Stimulated activated CD8-positive, alpha-beta memory T cell treated with anti-CD3 and anti-CD28 coated beads, Interleukin-4, amount 100 ng/mL, for 4 hours (primary cell): ENCODE measurements at places on chromosomes 5 and 9.
A peak's percentile ranks its signal among the peaks of the same experiment; 100 is the strongest.

DNA sequence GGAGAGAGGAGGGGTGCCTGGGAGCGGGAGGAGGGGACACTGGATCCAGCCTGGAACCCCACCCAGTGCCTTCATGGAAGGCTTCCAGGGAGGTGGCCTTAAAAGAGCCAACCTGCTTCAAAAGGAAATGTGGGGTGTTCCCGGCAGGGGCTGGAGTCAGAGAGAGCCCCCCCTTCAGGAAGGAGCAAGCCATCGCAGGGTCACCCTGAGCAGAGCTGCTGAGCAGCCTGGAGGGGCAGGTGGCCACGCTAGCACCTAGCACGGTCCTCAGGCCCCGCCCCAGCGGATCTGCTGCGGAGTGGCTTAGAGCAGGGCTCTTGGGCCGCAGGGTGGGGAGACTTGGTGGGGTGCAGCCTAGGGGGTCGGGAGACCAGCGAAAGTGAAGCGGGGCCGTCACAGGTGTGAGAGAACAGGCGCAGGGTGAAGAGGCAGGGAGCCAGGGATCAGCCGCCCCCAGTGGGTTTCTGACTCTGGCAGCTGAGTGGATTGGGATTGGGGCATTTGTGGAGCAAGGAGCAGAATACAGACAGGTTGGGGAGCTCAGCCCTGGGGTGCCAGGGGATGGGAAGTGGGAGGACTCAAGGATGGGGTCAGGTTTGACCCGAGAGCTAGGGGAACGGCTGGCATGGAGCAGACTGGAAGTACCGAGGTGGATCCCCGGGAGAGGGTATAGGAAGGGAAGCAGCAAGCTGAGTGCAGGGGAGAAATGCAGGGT, 1.5 kb downstream of the LCN2 start:
- no peak for DNase-seq

DNA sequence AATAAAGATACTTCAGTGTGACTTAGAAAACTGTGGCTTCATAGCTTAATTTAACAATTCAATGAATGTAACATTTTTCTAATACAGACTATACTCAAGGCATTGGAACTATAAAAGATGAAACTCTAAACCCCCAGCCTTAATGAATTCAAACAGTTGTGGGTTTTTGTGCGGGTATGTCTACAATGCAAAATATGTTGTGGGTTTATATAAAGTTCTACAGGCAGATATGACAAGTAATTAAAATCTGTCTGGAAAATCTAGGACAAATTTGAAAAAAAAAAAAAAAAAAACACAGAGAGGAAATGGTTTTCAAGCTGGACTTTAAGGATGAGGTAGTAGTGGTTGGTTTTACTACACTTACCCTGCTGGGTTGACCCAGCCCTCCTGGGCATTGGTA, 467.5 kb upstream of the TLE4 start:
- DNase-seq = no peak

DNA sequence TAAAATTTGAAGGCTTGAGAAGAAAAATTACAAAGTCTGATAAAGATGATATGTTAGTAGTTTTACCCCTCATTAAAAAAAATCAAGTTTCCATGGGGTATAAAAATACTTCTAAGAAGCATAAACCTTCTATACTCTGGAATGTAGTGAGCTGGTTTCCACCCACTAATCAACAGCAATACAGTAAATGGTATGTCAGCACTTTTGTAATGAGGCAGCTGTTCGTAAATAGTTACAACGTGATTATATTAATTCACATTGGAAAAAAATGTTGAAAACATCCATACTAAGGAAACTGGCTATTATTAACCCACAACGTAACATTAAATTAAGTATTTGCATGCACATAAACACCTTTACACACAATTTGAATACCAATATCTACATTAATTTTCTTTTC, 283.1 kb upstream of the FAM174A start:
- DNase-seq = no peak

- DNase-seq = no peak
Observed at GRCh38 chr5:125607018-125607417, 816.2 kb upstream of the GRAMD2B start.

DNA sequence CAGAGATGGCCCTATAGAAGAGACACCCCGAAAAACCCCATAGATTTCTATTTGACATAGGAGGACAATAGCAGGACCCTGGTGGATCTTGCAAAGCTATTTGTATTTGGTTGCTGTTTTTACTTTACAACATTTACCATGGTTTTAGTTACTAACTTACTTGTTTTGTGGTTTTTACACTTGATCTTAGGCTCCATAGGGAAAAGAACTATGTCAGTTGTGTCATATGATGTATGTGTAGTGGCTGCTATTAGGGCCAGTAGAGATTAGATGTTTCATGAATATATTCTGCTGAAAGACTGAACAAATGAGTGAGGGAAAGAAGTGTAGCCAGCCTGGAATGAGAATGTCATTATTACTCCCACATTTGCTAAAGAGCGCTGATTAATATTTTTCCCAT, 388.1 kb downstream of the SEMA5A start:
- DNase-seq = no peak

- peak; percentile 38 for DNase-seq
Observed at GRCh38 chr9:112037281-112038016, 137.6 kb downstream of the SUSD1 start.

- no peak for DNase-seq
Observed at GRCh38 chr9:93959739-93960154, 4.6 kb upstream of the BARX1 start.

DNA sequence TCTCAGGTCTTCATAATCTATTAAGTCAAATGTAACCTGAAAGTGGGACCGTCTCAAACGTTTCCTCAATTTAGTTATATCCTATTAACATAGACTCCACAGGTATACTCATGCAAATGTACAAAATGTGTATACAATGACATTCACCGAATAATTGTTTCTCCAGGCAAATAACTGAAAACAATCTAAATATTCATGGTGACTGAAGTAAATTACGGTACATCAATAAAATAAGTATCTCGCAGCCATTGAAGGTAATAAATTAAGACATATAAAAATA, 482 bp downstream of the IARS1 start:
- DNase-seq = no peak

GRCh38 chr5:121681229-121681855, 170.3 kb upstream of the FTMT start:
- no peak for DNase-seq

- DNase-seq = no peak
Observed at GRCh38 chr9:33129886-33130881, 37.0 kb downstream of the B4GALT1 start.

DNA sequence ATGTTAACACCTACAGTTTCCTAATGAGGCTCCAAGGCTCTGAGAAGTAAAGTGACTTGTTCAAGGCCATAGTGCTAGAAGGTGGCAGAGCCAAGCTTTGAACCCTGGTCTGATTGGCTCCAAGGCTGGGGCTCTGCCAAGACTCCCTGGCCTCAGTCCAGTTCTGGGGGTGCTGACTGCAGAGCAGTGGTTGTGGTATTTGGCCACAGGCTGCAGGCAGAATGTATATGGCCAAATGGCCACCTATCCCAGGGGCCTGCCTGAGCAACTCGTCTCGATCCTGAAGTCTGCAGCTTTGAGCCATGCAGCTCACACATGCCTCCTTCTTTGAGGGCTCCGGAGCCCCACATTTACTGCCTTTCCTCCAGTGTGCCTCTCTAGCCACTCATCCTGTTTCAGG, 9.7 kb upstream of the NEK6 start:
- DNase-seq = no peak

DNA sequence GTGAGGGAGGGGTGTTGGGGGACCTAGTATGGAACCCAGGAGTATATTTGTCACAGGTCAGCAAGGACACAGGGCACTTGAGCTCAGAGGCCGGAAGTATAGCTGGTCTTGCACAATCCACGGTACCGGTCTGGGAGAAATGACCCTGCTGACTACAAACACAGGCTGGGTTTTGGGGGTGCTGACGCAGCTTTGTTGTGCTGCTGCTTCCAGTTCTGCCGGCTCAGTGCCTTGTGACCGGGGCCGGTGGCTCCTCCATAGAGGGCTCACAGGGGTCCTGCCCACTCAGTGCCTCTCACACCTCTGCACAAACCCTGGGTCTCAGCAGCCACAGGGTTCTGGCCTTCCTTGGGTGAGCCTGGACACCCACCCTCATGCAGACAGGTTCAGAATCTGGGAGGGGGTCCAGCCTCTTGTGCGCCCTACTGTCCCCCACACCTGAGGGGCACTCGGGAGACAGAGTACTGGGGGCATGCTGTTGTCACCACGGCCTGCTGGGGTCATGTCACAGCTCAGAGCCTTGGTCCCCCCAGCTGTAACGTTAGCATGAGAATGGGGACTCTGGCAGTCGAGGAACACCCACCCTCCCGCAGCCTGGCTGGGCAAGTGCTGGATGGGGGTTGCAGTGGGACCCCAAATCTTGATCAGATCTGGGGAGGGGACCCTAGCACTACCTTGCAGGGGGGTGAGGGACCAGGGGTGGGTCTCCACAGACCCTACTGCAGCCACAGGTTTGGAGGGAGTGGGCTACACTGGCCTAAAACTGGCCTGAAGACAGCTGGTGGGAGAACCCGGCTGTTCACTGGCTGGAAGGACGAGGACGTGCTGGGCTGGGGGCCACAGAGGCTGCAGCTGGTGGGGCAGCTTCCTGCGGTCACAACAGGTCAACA, 17.7 kb downstream of the NINJ1 start:
- DNase-seq = no peak

GRCh38 chr5:20254748-20255147, 266.7 kb upstream of the CDH18 start:
- DNase-seq = no peak

DNA sequence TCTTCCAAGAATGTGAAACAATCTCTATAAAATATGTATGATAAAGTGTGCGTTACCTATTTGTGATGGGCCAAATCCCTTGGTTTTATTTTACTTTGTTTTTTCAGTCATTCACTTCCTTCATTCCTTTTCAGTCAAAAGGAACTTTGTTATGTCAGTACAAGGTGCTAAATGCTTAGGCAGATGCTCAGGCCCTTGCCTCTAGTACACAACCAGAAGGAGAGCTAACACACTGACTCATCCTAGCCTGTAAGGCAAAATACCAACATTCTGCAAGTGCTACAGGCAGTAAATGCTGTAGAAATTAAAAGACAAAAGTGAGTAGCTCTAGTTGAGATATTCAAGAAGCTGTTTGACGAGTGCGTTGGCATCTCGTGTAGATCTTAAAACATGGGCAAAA, 49.4 kb downstream of the TRPM6 start:
- no peak for DNase-seq

DNA sequence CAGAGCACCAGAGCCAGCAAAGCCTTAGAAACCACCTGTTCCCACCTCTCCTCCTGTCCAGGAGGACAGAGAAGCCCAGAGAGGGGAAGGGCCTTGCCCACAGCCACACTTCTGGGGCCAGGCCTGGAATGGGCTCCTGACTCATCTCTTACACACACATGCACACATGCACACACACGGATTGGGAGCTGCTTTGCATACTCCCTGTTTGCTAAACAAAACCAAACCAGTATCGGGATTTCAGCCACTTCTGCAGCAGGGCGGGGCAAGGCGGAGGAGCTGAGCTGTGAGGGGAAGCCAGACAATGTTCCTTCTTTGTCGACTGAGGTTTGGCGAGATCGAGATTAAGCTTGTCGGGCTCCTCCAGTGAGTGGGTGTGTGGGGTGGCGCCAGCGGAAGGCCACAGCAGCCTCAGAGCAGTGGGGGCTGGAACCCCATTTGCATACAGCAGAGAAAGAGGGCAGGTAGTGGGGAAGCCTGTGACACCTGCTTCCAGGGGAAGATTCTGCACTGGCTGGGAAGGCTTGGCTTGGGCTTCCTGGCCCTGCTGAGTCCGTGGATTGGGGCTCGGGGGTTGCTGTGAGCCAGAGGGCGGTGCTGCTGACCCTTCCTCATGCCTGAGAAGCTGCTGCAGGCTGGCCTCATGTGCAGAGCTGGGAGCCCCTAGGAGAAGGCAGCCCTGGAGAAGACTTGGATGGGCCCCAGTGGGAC, 16.1 kb downstream of the GFI1B start:
- no peak for DNase-seq

DNA sequence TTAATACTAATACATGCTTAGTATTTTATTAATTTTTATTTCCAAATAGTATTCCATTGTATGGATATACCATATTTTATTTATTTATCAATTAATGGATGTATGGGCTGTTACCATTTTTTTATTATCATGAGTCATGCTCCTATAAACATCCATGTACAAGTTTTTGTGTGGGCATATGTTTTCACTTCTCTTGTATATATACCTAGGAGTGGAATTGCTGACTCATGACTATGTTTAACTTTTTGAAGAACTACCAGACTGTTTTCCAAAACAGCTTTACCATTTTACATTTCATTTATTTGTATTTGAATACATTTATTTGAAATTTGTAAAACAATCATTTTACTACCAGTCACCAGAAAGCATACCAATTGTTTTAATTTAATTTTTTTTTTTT, 14.1 kb upstream of the LRRC19 start:
- no peak for DNase-seq

DNA sequence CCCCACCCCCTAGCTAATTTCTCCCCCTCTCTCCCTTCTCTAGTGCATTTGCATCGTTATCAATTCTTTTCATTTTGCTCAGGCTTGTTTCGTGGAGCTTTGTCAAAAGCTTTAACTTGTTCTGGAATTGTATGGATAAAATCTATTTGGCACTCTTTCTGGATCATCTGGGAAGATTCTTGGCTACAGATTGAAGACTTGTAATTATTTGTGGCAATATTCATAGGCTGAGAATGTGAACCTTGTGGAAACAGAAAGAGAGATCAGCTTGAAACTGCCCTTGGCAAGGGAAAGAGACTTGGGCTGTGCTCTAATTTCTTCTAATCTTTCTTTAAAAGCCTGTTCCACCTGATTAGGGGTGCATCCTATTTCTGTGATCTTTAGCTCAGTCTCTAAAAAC, 340.6 kb upstream of the DAB2 start:
- no peak for DNase-seq

- DNase-seq = no peak
Observed at GRCh38 chr9:85258823-85259370, 482.9 kb downstream of the AGTPBP1 start.

GRCh38 chr5:71455427-71456361, at the start of gene BDP1:
Gene BDP1, plus strand, starts transcription at chr5:71455651. Its CDS starts 227 bp downstream, at chr5:71455878.
- DNase-seq = peak; percentile 93

- no peak for DNase-seq
Observed at GRCh38 chr5:53364061-53364460, 116.4 kb upstream of the FST start.

- DNase-seq = no peak
Observed at GRCh38 chr5:122221857-122222256, 90.2 kb upstream of the SNCAIP start.

- no peak for DNase-seq
Observed at GRCh38 chr9:129761293-129761900, 8.6 kb upstream of the PTGES start.

DNA sequence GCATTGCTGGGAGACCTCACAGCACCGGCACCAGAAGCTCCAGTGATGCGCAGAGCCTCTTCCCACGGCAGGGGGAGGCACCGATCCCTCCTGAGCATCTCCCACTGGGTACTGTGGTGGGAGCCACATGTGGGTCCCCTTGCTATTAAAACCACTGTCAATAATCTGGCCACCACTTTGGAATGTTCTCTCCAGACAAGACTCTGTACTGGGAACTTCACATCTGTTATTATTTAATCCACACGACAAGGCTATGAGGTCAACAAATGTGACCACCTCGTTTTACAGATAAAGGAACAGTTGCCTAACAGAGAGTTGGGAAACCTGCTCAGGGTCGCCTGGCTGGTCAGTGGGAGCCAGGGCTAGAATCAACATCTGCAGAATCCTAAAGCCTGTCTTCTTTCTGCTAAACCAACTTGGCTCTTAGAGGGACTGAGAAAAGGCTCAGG, 72.7 kb downstream of the EPB41L4B start:
- DNase-seq = no peak
